Progenitor cell of endocrine pancreas (in vitro differentiated cells): ENCODE measurements at places on chromosomes 1 and 21. TPM values are rescaled to one million over a fixed set of nuclear protein-coding genes. Genes with fewer than 3 reads are reported as not detected.

The MPZ gene
- total RNA-seq, result 4.4 and 4.5 TPM in 2 replicates

- DNase-seq, result no peak
- H3K27me3 ChIP-seq, result peaks cover 4% of the 10 kb centered on the region
- H3K36me3 ChIP-seq, result no peaks in the 10 kb centered on the region
- no peaks in the 10 kb centered on the region for H3K4me1 ChIP-seq
- H3K27ac ChIP-seq, result no peak overlapping the region
Measured at GRCh38 chr1:24203404-24203803, 16.3 kb upstream of the IFNLR1 start.

DNA sequence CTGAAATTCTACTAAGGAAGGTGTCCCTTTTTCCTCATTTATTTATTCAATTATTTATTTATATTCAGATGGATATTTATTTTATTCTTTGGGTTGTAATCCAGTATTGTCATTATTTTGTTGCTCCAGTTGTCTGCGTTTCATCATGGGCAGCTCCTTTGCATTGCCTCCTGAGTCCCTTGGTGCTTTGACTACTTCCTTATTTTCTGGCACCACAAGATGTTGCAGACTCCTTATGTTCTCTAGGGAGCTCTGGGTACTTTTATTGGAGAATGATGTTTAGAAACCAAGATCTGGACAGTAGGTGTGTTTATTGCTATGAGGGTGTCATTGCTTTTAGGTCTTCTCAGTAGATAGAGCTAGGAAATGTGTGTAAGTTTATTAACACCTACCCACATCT is 59.9 kb upstream of the ERRFI1 start:
- no peak overlapping the region for H3K27ac ChIP-seq
- no peak overlapping the region for H3K4me3 ChIP-seq
- H3K4me1 ChIP-seq, result peaks cover 20% of the 10 kb centered on the region
- no peaks in the 10 kb centered on the region for H3K36me3 ChIP-seq

DNA sequence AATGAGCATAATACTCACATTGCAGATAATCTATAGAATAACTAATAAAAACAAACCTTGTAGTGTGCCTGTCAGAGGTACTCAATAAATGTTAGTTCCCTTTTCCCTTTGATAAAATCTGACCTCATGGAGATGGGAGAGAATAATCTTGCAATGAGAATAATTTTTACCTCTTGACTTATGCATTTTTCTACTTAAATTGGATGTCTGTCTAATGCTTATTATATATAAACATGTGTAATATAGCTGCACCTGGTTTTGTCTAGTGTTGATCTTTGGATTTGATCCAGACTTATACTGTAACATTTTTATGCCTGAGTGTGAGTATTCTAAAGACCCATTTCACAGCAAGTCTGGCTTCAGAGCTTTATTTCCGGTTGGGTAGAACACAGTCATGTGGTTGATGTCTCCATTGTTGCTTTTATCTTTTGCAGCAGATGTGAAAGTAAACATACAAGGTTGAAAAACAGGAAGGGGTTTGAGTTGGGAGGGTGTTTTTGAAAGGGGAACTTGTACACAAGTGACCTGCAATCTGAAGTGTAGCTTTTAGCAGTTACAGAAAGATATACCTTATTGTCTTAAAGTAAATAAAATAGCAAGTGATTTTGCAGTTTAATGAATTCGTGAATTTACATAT is 12.4 kb downstream of the EPB41 start:
- H3K27me3 ChIP-seq, result no peaks in the 10 kb centered on the region
- H3K4me3 ChIP-seq, result no peak overlapping the region
- H3K36me3 ChIP-seq, result no peaks in the 10 kb centered on the region

DNA sequence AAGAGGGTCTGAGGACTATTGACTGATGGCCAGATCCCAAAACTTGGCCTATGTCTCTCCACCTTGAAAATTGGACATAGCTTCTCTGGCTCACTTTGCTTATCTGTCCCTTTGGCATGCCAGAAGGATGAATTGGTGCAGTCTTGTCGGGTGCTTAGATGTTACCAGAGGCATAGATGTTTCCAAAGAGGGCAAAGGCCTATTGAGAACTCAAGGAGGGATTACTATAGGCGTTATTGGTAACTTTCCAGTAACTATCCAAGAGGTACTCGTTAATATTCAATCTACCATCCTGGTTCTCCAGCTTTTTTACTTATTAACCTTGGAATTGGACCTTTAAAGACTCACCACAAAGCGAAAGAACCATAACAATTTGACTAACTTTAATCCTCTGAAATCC is 368.3 kb upstream of the ESRRG start:
- peaks cover 58% of the 10 kb centered on the region for H3K27me3 ChIP-seq
- H3K27ac ChIP-seq, result no peak overlapping the region
- peaks cover 22% of the 10 kb centered on the region for H3K4me1 ChIP-seq
- H3K36me3 ChIP-seq, result no peaks in the 10 kb centered on the region

The CHRNB2 gene
- 2.7 and 3.2 TPM in 2 replicates for total RNA-seq

DNA sequence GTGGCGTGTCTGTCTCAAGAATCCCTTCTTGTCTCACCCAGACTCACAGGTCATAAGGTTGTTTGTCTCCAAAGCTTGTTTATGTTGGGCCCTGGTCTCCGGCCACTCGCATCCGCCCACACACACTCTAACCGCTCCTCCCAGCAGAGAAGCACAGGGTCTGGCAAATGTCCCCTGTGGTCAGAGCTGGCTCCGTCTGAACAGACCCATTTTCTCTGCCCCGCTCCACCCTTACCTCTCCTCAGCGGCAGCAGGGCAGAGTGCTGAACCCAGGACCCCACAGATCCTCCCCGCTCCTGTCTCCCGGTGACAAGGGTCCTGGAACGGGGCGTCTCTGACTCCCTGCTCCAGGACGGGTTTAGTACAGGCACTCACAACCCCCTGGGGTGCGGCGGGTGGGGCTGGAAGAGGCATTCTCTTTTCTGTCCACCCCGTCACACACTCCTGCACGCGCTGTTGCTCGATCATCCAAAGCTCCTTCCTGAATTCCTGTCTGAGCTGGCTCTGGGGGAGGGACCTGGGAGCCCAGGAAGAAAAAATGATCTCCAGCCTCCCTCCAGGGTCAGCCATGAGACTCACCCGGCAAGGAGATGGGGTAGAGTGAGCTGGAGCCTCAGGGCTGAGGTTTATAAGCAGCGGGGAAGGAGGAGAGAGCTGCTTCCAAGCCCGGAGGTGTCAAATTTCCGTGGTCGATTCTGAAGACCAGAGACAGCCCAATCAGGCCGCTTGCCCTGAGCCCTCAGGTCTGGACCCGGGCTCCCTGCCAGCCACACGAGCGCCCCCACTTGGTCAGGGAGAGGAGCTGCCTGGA is at the start of gene S100A13:
Gene S100A13 (minus strand): TSS at position 602 of the 811 bp plus-strand sequence. CDS start 1,033 bp downstream, outside the sequence.
- H3K36me3 ChIP-seq, result peaks cover 7% of the 10 kb centered on the region
- peak; percentile 85 for DNase-seq
- peak within 1 kb of the TSS; percentile 92 for H3K4me3 ChIP-seq
- H3K27ac ChIP-seq, result peak within 1 kb of the TSS; percentile 99
- peaks cover 34% of the 10 kb centered on the region for H3K4me1 ChIP-seq

- H3K27me3 ChIP-seq, result peaks cover 10% of the 10 kb centered on the region
- no peaks in the 10 kb centered on the region for H3K36me3 ChIP-seq
- no peak overlapping the region for H3K27ac ChIP-seq
- H3K4me1 ChIP-seq, result peaks cover 6% of the 10 kb centered on the region
- DNase-seq, result no peak
- H3K4me3 ChIP-seq, result no peak overlapping the region
Measured at GRCh38 chr1:23869051-23869450, 961 bp upstream of the FUCA1 start.

The SIM2 gene
- 0.31 and 0.38 TPM in 2 replicates for total RNA-seq

DNA sequence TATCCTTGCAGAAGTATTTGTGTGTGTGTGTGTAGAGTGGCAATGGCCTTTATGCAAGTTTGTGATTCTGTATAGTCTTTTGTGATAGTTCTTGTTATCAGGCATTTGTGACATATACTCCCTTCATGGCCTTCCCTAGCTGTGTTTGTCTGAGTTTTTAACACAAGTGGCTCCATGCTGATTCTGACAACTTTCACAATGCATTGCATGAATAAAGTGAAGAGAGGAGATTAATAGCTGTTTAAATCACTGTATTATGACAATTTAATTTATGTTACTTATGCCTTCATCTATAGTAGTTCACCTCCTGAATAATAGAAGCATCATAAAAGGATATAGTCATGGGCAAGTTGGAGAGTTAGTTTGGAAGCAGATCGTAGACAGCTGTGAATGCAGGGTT is 17.2 kb upstream of the MCOLN3 start:
- no peak overlapping the region for H3K27ac ChIP-seq
- DNase-seq, result no peak

DNA sequence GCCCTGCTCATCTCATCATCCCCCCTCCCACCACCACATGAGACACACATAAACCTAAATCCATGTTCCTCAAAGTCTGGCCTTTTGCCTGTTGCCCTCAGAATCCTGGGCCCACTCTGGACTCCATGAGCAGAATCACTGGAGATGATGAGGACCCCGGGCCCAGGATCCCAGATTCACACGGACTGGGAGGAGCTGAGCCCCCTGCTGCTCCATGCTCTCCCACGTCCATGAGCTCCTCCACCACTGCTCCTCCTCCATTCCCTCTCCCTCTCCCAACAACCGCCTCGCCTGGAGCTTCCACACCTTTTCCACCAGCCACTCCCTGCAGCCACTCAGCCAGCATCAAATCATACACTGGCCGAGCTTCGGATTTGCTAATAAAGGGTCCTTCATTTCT is 47.6 kb downstream of the GLIS1 start:
- H3K27me3 ChIP-seq, result peaks cover 66% of the 10 kb centered on the region
- H3K27ac ChIP-seq, result no peak overlapping the region
- no peak overlapping the region for H3K4me3 ChIP-seq

- H3K4me3 ChIP-seq, result no peak overlapping the region
- peaks cover 2% of the 10 kb centered on the region for H3K36me3 ChIP-seq
- peaks cover 6% of the 10 kb centered on the region for H3K4me1 ChIP-seq
- DNase-seq, result no peak
- no peak overlapping the region for H3K27ac ChIP-seq
Measured at GRCh38 chr1:156165083-156165482, 11.7 kb downstream of the SEMA4A start.

DNA sequence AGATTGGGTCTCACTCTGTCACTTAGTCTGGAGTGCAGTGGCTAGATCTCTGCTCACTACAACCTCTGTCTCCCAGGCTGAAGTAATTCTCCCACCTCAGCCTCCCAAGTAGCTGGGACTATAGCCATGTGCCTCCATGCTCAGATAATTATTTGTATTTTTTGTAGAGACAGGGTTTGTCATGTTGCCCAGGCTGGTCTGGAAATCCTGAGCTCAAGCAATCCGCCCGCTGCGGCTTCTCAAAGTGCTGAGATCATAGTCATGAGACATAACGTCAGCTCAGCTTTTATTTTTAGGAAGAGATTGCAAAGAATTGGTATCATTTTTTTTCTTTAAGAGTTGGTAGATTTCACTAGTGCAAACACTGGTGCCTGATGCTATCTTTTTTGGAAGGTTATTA is 244.9 kb downstream of the DSCAM start:
- H3K4me1 ChIP-seq, result no peaks in the 10 kb centered on the region
- H3K27me3 ChIP-seq, result no peaks in the 10 kb centered on the region
- DNase-seq, result no peak
- peaks cover 4% of the 10 kb centered on the region for H3K36me3 ChIP-seq
- H3K27ac ChIP-seq, result no peak overlapping the region
